ENCODE measurements at places on chromosomes 4 and X.

GRCh38 chr4:185950891-185951290 is 118.1 kb upstream of the TLR3 start:
- no peak for DNase-seq

- DNase-seq: no peak
Observed at GRCh38 chr4:155232432-155232831, 24.0 kb downstream of the NPY2R start.

- no peak for DNase-seq
Observed at GRCh38 chrX:38346150-38346549, 6.3 kb upstream of the OTC start.

- DNase-seq: no peak
Observed at GRCh38 chrX:39910651-39911050, 187.1 kb downstream of the BCOR start.

GRCh38 chrX:41265615-41266014 is 68.3 kb upstream of the DDX3X start:
- DNase-seq: peak; percentile 82

DNA sequence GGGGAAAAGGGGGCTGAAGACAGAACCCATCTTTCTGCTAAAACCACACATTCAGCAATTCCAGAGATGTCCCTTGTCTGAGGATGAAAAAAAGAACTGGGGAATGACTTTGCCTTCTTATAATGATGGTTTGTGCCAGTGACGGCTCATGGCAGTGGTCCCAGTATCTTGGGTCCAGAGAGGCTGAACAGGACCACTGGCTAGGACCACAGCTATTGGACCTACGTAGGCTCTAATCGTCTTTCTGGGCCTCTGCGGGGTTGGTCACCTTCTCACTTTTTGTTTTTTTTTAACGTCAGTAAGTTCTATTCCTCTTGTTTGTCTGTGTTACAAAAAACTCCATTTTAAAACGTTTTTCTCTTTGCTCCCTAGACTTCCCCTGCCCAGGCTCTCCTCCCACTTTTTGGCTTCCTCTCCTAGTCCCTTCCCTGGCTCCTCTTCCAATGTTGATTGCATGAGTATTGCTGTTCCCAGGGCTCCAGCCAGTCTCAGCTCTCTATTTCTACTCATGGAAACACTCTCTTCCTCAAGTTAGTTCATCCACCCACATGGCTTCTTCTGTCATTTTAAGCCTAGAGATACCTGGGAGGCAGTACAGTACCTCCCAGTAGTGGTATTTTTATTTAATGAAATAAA is 52.6 kb upstream of the STX18 start:
- DNase-seq: no peak

GRCh38 chr4:2829321-2829932 is 14.2 kb upstream of the ADD1 start:
- DNase-seq: no peak

DNA sequence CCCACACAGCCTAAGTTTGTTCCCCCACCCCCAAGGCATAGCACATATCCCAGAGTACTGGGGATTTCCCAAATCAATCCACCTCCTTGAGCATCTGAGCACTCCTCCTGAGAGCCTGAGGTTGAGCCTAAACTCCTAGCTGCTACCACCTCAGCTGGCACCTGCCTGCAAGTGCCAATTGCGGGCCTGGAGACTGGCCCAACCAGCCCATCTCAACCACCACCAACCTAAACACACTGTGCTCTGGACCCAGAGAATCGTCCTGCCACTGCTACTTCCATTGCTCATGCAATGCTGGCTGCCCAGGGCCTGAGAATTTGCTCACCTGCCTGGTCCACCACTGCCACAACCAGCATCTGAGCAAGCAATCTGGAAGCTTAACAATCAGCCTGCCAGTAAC is 177.1 kb downstream of the FGF13 start:
- DNase-seq: no peak

DNA sequence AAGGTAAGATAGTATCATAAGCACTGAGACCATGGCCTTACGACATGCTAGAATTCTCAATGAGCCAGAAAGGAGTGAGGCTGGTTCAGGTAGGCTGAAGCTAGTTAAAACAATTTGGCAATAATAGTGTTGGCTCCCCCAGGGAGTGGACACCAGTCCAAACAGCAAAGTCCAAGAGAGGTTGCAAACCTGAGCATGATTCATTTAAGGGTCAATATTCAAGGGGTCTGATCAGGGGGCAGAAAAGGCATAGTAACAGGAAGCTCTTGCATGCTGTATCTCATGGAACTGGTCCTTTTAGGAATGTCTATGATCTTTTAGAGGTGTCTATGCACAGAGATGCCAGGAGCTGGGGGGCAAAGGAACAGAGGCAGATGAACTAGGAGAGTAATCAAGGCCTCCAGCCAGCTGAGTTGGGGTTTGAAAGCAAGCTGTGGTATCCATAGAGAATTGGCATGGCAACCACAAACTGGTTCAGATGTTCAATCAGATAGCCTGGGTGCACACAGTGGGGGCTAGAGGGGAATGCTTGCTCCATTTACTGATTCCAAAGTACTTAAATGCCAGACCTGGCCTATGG is 5.1 kb downstream of the GJB1 start:
- no peak for DNase-seq

DNA sequence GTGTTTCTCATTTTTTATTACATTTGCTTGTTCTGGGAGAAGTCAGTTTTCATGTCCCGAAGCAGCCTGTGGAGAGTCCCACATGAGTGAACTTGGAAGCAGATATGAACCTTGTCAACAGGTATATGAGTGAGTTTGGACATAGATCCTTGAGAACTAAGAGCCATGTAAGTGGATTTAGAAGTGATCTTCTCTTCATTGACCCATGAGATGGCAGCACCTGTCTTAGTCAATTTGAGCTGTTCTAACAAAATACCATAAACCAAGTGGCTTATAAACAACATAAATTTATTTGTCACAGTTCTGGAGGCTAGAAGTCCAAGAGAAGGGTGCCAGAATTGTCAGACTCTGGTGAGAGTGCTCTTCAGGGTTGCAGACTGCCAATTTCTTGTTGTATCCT is 1043.8 kb downstream of the ADGRL3 start:
- no peak for DNase-seq

GRCh38 chr4:36325926-36326325 is 44.5 kb downstream of the DTHD1 start:
- no peak for DNase-seq

DNA sequence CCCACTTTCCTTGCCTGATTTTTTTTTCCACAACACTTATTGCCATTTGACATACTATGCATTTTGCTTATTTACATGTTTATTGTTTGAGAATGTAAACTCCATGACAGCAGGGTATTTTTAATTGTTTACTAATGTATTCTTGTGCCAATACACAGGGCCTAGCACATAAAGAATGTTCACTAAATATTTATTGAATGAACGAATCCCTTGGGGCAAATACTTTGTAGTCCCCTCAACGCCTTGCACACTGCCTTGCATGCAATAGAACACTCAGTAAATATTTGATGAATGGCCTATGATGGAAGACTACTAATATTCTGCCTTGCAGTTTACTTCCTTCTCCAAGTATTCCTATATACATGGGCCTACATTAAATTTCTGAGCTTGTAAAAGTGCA is 1.4 kb upstream of the PRPS1 start:
- no peak for DNase-seq

- DNase-seq: no peak
Observed at GRCh38 chrX:150846130-150846529, 52.3 kb downstream of the CD99L2 start.

- peak; percentile 6 for DNase-seq
Observed at GRCh38 chr4:165493359-165493758, 114.6 kb downstream of the CPE start.

DNA sequence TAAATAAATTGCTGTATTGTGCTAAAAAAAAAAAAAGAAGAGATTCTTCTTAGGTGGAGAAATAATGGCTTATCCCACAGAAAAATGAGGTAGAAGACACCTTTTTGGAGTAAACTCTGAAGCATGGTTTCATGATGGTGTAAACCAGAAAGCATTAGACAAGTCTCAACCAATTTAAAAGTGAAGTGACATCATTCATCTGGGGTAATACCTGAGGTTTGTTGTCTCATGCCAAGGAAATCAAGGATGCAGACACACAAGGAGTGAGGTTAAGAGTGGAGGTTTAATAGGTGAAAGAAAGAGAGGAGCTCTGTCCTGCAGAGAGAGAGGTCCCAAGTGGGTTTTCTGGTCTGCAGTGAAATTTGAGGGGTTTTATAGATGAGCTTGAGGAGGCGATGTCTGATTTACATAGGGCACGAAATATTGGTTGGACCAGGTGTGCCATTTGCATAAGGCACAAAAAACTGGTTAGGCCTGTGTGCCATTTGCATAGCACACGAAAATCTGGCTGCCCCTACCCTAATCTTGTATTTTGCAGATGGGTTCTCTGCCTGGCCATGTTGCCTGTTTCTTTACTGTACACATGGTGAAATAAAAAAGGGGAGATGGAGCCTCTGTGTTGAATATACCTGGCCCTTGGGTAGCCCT is 25.0 kb upstream of the CWH43 start:
- DNase-seq: no peak

DNA sequence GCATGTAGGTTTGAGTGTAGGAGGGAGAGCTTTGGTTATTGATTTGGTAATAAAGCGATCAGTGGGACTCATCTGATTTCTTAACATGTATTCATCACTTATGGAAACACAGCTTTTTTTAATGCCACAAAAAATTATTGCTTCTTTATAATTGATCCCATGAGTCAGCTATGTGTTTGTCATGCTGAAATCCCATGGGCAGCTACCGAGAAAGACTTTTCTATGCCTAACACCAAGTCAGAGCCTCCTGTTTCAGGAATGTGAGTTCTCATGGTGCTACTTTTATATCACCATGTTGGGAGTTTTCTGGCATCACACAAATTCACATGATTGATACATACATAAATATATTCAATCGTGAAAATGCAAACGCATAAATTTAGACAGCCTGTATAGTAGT is 165.7 kb downstream of the RAPGEF2 start:
- DNase-seq: no peak

DNA sequence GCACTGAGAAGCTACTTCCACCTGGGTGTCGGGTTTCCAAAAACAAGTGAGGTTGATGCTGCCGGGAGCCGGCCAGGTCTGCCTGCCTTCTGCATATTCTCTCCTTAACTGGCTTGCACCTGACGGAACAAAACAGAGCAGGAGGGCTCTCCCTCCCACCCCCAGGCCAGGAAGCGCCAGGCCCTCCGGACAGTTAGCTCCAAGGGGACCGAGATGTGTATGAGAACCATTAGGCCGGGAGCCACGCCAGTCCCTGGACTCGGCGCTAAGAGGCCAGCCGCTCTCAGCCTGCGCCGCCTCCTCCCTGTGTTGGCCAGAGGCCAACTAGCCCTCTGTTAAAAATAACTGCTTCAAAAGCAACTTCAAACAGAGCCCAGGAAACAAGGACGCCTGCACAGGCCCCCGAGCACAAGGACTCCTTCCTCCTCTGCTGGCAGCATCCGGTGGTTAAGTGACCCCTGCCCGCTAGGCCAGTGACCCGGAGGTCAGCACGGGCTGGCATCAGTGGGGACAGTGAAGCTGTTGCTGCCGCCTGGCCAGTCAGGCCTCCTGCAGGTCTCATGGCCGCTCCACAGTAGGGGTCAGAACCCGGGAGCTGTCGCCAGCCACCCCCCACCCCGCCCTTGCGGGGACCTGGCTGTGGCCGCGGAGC is 107.9 kb downstream of the ABLIM2 start:
- no peak for DNase-seq

DNA sequence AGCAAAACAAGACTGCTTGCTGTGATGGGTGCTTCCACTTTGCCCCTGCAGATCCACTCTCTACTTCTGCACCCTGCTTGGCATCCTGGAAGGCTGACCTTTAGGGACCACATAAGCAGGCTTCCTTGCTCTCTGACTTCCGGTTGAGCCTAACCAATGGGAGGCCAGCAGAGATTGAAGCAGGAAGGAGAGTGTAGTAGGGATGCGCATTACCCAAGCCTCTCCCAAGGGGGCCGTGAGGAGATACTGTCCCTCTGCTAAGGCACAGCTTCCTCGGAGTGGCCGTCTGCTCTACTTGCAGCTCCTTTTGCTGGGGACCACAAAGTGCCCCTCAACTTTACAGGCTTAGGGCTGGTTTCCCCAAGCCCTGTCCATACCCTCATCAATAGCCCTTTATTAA is 624.3 kb upstream of the TENM3 start:
- no peak for DNase-seq

GRCh38 chr4:11197631-11198341 is 230.9 kb downstream of the HS3ST1 start:
- no peak for DNase-seq

DNA sequence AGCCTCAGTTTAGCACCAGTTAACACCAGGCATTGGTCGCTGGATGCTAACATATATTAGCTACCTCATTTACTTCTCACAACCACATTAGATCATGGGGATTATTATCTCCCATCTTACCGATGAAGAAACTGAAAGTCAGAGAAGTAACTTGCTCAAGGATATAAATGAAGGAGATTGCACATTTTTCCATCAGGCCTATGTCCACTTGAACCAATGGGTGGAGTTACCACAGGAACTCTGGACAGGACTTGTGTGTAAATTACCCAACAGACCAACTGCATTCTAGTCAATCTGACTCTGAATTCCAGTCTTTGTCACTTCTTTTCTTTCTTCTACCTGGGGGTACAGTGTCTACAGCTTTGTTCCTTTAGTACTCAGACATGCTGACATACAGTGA is 1.8 kb downstream of the LNX1 start:
- DNase-seq: no peak

All from CD14-positive monocyte (primary cell).